Activated CD4-positive, CD25-positive, alpha-beta regulatory T cell treated with anti-CD3 and anti-CD28 coated beads, Interleukin-2, amount 50 U/mL, for 16 hours (primary cell): ENCODE measurements at places on chromosomes 7 and 10.

GRCh38 chr10:46273506-46274477 lies 13.0 kb upstream of the ANTXRL start:
- no peak for DNase-seq

DNA sequence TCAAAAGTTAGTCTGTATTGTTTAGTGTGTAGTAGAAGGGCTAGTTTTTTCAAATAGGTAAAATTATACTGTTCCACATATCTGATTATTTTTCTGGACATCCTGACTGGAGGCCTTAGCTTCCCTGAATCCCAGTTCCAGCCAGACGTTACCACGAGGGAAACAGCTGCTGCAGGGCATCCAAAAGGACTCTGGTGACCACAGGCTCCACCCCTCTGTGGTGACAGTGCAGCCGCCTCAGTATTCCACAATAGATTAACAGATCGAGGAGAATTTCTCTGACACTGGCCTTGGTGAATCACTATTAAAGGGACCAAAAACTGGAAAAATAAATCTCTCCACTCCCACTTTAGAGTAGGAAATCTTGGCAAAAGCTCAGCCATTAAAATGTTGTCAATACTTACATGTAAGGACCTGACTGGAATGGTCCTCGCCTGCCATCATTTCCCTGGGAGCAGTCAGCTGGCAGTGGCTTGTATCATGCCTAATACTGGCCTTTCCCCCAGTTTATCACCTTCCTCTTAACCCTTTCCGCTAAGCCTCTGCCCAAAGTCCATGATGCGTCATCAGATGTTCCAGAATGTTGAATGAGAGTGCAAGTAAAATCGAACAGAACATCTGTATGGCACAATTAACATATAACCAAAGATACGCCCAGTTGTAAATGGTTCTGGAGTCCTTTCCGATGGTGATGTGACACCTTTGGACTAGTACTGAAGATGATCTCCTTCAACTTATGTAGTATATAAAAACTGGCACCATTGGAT lies 31.6 kb downstream of the ENO4 start:
- DNase-seq, result no peak

GRCh38 chr7:2882111-2882510 lies 38.0 kb upstream of the GNA12 start:
- no peak for DNase-seq

DNA sequence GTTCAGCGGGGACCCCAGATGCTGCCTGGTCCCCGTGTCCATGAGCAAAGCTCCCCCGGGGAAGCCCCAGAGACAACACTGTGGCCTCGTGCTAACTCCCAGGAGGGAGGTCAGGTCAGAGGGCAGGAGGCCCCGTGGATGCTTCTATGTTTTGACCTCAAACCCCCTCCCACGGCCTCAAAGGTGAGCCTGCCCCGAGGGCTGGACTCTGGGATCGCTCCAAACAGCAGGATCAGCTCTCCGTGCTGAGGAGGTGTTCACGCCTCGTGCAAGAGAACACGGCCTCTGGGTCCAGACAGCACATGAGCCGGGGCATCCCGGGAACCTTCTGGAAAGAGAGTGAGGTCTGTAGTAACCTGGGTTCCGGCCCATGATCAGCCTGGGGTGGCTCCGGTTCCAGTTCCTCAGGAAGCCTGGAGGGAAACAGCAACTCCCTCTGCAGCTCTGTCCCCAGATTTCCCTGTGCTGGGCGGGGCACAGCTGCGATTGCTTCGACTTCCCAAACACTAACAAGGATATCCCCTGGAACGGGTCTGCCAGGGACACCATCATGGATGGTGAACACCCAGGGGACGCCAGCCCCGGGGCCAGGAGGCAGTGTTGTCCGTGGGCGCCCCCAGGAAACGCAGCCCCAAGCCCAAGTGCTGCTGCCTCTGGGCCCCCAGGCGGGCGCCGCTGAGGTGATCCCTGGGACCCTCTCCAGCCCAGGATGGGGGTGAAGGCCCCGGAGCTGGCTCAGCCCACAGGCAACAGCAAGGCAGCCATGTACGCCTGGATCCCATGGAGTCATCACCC lies 18.0 kb upstream of the INPP5A start:
- DNase-seq, result no peak

DNA sequence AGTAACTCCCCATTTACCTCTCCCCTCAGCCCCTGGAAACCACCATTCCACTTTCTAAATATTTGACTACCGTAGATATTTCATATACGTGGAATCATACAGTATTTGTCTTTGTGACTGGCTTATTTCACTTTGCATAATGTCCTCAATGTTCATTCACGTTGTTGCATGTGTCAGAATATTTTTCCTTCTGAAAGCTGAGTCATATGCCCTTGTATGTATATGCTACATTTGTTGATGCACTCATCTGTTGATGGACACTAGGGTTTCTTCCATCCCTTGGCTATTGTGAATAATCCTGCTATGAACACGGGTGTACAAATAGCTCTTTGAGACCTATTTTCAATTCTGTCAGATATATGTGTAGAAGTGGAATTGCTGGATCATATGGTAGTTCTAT lies 25.8 kb upstream of the TSPAN13 start:
- DNase-seq, result no peak

DNA sequence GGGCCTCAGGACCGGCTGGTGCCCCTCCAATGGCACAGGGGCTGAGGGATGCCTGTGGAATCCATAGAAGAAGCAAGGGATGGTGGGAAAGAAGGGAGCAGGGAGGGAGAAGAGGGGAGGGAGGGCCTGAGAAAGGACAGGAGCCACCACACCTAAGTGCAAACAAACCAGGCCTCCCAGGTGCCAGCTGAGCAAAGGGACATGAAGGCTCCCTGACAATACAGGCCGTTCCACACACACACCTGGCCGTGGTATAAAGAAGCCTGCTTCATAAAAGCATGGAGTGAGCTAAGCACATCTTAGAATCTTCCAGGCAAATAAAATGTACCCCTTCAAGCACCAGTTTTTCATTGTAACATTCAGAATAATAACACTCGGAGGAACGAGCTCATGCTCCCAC lies 54.0 kb downstream of the OAT start:
- DNase-seq, result no peak

- no peak for DNase-seq
Observed at GRCh38 chr7:83541187-83541960, 107.6 kb downstream of the SEMA3E start.

DNA sequence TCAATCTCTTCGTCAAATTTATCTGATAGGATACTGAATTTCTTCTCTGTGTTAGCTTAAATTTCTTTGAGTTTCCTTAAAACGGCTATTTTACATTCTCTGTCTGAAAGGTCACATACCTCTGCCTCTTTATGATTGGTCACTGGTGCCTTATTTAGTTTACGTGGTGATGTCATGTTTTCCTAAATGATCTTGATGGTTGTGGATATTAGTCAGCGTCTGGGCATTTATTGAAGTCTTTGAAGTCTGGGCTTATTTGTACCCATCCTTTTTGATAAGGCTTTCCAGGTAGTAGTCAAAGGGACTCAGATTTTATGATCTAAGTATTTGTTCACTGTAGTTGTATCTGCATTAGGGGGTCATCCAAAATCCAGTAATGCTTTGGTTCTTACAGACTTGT lies 1407.5 kb upstream of the LRRTM3 start:
- DNase-seq, result no peak

DNA sequence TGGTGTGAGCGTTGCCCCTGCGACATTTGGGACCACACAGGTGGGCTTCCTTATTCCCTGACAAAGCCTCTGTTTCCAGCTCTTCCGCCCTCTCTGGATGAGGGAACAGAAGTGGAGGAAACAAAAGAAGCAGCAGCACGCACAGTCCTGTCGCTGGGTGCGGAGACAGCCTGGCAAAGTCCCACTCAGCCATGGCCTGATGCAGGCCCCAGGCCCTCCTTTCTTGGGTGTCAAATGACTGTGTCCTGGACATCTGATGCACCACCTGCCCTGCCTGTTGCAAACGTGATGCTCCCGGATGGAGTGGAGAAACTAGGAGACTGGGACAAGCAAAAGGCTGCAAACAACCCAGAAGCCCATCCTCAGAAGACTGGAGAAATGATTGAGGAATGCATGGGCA lies 20.7 kb downstream of the ZMIZ2 start:
- no peak for DNase-seq

DNA sequence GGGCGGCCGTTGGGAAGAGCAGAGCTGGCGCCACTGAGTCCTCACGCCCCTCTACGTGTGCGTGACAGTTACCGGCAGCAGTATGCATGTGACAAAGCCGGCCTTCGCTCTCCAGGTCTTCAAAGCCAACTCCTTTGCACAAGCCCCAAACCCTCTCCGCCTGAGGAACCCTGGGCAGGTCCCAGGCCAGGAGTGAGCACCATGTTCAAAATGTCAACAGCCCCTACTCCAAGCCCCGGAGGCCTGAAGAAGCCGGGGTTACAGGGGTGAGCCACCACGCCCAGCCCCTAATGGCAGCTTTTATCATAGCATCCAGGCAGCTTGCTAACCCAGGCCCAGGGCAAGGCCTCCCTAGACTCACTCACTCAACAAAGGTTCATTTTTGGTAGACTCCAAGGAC lies 70.8 kb downstream of the OAT start:
- DNase-seq, result no peak

DNA sequence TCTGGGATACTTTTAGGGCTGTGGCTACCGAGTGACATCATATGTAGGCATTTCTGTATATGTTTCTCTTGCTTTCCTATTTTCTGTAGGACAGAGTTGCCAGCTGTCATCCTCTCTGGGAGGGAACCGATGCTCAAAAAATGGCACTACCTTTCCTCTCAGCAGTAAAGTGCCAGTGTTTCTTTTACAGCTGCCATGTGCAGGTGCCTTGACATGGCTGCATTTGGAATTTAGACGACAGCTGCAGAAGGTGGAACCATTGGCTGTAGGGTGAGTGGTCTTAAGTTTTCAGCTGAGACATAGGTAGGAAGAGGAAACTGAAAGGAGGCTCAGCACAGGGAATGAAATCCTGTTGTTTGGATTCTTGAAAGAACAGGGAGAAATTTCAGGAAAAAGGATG lies 20.2 kb upstream of the RPA3 start:
- DNase-seq, result no peak

GRCh38 chr7:81525841-81526240 lies 244.0 kb downstream of the HGF start:
- DNase-seq, result no peak

DNA sequence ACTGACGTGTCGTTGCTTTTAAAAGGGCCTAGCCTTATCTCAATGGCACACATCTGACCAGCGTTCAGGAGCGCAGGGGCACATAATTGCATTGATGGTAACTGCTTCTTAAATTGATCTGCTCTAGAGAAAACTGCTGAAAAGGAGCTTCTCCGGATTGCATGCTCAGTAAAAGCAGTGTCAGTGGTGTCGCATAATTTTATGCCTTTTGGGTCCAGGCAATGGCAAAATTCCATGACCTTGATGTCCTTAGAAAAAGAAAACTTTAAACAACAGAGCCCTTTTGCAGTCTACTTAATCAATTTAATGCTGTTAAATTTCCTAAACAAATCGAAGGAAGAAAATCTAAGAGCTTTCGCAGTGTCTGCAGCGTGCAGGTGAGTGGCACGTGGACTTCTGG lies 75.7 kb downstream of the PTPRE start:
- DNase-seq, result no peak

DNA sequence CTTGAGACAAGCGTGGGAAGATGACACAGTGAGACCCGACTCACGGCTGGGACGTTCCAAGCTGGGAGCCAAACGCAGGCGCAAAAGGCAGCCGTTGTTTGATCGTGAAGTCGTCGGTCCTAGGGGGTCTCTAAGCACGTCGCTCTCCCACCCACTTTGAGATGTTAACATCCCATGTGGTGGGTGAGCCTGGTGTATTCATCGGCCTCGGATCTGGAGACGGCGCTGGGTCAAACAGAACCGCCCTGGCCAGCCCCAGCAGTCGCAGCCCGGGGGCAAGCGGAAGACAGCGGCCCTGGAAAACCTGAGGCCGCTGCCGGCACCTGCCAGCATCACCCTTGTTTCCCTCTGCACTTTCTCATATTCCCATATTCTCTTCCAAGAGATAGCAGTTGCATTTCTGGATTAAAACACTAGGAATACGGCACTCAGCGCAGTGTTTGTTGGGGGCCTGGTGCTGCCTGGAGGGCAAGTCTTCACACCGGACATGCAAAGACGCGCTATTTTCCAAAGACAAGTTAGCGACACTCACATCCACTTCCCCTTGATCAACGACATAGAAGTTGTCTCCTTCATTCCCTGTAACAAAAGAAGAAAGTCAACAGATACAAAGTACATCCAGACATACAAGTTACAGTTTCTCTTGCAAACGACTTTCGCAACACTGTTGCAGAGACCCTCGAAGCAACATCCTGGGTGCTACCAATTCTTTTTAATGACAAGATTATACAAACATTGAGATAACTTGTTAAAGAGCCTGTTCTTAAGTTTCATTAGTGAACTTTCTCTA lies 86.2 kb upstream of the PDGFA start:
- no peak for DNase-seq

DNA sequence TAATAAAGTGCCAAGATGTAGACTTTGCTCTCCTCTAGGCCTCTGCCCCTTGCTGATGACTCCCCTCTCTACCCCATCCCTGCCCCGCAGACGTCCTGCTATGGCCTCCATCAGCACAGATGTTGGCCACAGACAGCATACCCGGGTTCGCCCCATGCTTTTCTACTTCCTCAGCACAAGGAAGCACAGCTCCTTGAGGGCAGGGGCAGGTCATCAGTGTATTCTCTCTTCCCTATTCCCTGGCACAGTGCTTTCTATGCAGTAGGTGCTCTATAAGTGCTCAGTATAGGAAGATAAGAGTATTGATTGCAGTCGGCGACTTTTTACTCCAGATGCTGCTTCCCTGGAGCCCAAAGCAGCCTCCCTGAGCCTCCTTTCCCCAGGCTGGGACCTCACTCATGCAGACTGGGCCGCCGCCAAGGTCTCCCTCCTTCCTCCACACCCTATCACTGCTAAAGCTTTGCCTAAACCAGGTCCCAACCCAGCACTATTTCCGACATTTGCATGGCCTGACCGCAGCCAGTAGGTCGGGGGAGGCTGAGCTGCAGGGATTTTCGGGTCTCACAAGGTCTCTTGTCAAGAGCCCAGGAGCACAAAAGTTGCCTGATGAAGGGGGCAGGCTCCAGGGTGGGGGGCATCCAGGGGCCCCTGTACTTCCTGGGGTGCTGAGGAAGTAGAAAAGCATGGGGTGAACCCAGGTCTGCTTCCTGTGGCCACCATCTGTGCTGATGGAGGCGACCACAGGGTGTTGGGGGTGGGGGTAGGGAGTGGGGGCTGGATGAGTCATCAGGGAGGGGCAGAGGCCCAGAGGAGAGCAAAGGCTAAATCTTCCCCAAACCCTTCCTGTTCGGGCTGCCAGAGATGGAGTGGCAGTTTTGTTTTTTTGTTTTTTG lies 8.0 kb downstream of the CALHM3 start:
- peak; percentile 25 for DNase-seq

GRCh38 chr7:16889851-16890415 lies 8.2 kb upstream of the AGR3 start:
- DNase-seq, result no peak

- no peak for DNase-seq
Observed at GRCh38 chr7:138726288-138726687, 25.1 kb upstream of the SVOPL start.

DNA sequence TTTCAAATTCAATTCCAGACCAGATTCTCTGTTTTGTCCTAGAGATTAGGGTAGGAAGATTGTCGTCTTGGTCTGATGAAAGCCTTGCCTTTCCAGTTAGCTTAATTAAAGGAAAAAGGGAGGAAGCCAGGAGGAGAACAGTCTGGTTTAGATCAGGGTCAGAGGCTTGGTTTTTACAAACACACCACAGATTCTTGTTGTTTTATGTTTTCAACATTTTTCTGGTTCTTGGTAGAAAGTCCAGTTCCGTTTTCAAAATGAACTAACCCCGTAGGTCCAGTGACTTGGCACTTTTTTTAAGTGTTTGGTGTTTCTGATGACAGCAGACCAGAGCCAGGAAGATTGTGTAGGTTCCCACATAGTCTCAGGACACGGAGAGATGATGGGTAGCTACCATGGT lies 167.1 kb upstream of the INHBA start:
- no peak for DNase-seq

GRCh38 chr7:127885843-127886242 lies 145.4 kb downstream of the LRRC4 start:
- no peak for DNase-seq
